ENCODE measurements at places on chromosomes 4 and X. TPM values are rescaled to one million over a fixed set of nuclear protein-coding genes. Genes with fewer than 3 reads are reported as not detected.

GRCh38 chr4:101187841-101188240, 159.5 kb downstream of the PPP3CA start:
- H3K27me3 ChIP-seq = no peaks in the 10 kb centered on the region
- peaks cover 23% of the 10 kb centered on the region for H3K4me1 ChIP-seq
- H3K36me3 ChIP-seq = no peaks in the 10 kb centered on the region
- no peak overlapping the region for H3K27ac ChIP-seq
- no peak overlapping the region for H3K4me3 ChIP-seq

DNA sequence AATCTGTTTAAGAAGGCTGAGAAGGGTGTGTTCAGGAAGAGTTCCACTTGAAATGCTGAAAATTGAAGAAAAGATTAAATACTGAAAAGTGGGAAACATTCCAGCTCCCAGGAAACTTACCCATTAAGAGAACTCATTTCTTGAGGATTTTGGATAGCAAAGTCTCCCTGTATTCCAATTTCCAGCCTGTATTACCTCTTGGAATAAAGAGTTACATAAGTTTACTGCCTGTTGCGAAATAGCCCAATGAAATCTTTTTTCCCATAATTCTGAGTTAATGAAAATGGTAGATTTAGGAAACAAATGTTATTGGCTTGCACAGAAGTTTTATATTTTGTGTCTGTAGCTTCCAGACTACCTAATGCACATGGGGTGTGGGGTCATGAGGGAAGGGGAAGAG, 12.0 kb downstream of the NHSL2 start:
- no peaks in the 10 kb centered on the region for H3K27me3 ChIP-seq
- H3K4me3 ChIP-seq = no peak overlapping the region
- H3K4me1 ChIP-seq = no peaks in the 10 kb centered on the region
- no peak for DNase-seq
- no peaks in the 10 kb centered on the region for H3K36me3 ChIP-seq
- H3K27ac ChIP-seq = no peak overlapping the region

DNA sequence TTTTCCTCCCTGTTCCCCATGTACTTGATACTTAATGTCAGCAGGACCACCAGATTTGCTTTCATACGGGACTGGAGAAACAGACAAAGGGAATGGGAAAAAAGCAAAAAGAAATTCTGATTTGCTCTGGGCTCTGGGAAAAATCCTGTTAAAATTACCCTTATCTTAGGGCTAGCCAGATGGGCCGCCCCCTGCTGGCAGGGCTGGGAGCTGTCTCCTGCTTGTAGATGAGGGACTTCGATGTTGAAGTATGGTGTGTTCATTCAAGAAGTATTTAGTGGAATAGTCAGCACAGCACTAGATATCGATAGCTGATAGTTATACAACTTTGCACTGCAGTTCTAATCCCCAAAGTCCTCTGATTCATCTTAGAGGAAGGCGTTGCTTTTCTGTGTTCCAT, 45.8 kb downstream of the BCORL1 start:
- peak; percentile 35 for DNase-seq
- H3K27ac ChIP-seq = no peak overlapping the region
- H3K4me3 ChIP-seq = no peak overlapping the region

GRCh38 chr4:122632396-122633143, 11.7 kb upstream of the IL21 start:
- DNase-seq = no peak
- no peaks in the 10 kb centered on the region for H3K4me1 ChIP-seq
- no peak overlapping the region for H3K27ac ChIP-seq
- peaks cover 15% of the 10 kb centered on the region for H3K27me3 ChIP-seq
- no peak overlapping the region for H3K4me3 ChIP-seq

DNA sequence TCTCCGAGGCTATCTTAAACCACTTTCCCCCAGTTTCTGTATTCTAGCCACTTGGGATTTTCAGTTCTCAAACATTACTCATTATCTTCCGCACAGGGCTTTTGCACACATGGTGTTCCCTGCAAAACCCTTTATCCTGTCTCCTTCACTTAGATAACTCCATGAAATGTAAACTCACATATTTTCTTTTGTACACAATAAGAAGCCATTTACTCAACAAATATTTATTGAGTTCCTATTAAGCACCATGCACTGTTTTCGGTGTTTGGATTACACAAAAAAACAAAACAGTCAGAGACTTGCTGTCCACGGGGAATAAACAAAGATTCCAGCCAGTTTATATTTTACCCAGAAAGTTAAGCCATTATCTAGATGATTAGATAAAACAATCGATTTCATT, 42.5 kb upstream of the UNC5C start:
- no peaks in the 10 kb centered on the region for H3K27me3 ChIP-seq
- no peak for DNase-seq
- H3K36me3 ChIP-seq = no peaks in the 10 kb centered on the region
- H3K4me3 ChIP-seq = no peak overlapping the region
- no peaks in the 10 kb centered on the region for H3K4me1 ChIP-seq
- H3K27ac ChIP-seq = no peak overlapping the region

- H3K4me3 ChIP-seq = no peak overlapping the region
- no peaks in the 10 kb centered on the region for H3K27me3 ChIP-seq
- no peak overlapping the region for H3K27ac ChIP-seq
- H3K36me3 ChIP-seq = no peaks in the 10 kb centered on the region
- DNase-seq = no peak
Measured at GRCh38 chrX:102739657-102740056, 19.1 kb downstream of the GPRASP3 start.

DNA sequence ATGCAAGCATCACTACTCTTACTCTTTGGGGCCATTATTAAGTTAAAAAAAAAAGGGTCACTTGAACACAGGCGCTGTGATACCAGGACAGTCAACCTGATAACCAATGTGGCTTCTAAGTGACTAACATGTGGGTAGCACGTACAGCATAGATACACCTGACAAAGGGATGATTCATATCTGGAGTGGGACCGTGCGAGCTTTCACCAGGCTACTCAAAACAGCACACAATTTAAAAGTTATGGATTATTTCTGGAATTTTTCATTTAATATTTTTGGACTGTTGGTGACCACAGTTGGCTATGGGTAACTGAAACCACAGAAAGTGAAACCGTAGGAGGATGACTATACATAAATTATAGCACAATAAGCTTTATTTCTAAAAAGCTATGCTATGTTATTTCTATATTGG, 113.8 kb upstream of the STIM2 start:
- peaks cover 8% of the 10 kb centered on the region for H3K4me1 ChIP-seq
- no peak overlapping the region for H3K4me3 ChIP-seq
- DNase-seq = no peak
- no peak overlapping the region for H3K27ac ChIP-seq
- peaks cover 35% of the 10 kb centered on the region for H3K36me3 ChIP-seq

The GPC4 gene
- 7.1 TPM for total RNA-seq

Data from left ventricle myocardium inferior (tissue), 1 donor.